ENCODE measurements at places on chromosomes 3 and 15.

DNA sequence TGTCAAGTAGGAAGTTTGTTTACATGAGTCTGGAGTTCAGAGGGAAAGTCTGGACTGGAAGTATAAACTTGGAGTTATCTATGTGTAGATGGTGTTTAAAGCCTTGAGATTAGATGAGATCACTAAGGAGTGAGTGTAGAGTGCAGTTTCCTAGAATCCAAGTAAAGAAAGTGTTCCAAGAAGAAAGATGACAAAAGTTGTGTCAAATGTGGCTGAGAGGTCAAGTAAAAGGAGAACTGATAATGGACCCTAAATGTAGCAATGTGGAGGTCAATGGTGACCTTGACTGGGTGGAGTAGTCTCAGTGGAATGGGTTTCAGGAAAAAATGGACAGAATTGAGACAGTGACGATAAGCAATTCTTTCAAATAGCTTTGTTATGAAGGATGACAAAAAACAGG is 39.9 kb upstream of the ULK4 start:
- DNase-seq: no peak

DNA sequence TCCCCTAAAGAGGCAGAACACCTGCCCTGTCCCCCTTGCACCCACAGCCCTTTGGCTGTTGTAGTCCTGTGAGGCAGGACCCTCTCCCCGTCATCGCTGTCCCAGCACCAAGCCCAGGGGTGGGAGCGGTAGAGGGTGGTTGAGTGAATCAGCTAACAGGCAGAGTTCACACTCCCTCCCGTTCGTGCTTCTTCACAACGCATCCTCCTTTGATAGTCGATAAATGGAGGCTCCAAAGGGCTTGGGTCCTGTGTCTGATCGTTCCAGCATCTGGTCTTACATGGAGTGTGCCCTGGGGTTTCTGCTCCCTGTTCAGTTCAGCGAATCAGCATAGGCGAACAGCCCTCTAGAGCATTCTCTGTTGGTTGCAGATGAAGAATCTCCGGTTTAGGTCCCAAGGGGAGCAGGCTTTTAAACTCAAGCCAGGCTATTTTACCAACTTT is 820 bp upstream of the HMCES start:
- no peak for DNase-seq

- peak; percentile 94 for DNase-seq
These were observed at the start of gene WDR5B for GRCh38 chr3:122415762-122416654. Gene WDR5B, minus strand, starts transcription at chr3:122416062. Its CDS starts 534 bp downstream, at chr3:122415528.

GRCh38 chr3:41137686-41138111 is 61.6 kb upstream of the CTNNB1 start:
- no peak for DNase-seq

GRCh38 chr15:31470756-31471155 is 144.1 kb downstream of the KLF13 start:
- DNase-seq: no peak

GRCh38 chr15:28003302-28004037 is 95.6 kb downstream of the OCA2 start:
- no peak for DNase-seq

DNA sequence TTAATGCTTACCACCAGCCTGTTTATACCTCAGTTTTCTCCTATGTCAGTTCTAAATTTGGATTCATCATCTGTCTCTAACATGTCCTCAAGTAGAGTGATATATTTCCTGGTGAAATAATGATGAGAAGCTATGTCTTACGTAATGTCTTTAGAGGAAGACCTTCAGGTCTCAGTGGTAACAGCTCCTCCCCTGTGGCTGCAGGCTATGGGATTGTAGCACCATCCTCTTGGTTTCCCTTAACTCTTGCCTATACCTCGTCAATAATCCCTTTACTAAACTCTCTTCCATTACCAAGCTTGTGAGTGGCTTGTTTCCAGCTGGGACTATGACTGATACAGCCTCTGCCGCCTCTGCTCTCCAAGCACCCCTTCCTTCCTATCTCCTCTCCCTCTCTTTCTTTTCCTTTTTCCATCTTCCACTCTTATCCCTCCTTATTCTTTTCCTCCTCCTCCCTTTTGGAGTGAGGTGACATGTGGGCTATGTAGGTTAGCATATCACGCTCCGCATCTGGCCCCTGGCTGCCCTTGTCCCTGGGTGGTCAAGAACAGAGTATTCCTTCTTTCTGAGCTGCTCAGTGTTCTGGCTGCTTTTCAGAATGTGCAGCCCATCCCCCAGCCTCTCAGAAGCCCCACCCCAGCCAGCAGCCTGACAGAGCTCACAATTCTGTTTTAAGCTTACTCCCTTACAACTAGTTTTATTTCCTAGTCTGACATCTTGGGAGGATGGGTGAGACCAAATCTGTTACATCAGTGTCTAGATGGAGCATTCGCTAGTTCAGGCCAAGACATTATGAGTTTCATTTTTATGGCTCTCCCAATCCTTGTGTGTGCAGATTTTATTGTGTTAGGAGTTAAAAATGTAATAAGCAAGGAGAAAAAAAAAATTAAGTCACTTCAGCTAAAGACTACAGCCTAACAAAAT is 75.0 kb upstream of the RNU6-1 start:
- DNase-seq: no peak

DNA sequence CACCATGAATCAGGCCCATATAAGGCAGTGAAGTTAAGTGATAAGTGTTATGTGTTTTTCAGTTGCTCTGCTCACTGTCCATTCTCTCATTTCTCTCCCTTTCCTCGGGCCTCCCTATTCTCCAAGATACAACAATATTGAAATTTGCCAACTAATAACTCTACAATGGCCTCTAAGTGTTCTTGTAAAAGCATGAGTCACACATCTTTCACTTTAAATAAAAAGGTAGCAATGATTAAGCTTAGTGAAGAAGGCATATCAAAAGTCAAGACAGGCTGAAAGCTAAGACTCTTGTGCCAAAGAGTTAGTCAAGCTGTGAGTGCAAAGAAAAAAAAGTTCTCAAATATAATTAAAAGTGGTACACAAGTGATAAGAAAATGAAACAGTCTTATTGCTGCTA is 675.4 kb downstream of the OTOL1 start:
- DNase-seq: no peak

DNA sequence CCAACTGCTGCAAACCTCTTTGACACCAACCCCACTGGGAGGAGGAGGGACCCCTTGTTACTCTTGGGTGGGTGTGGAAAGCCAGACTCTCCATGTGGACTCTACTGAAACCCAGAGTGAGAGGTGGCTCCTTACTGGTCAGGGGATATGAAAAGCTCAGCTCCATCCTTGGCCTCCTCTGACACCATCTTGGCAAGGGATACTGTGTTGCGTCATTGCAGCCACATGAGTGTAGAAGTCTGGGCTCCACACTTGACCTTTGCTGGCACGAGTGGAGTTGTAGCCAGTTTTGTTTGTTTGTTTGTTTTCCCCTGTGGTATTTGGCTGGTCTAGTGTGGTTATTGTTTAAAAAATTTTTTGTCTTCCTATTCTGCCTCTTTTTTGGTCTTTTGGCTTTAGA is 289.1 kb downstream of the GAP43 start:
- DNase-seq: no peak

- DNase-seq: no peak
These were observed 481.2 kb downstream of the FOXP1 start for GRCh38 chr3:71102111-71102983.

GRCh38 chr3:160455846-160456245 is 6.3 kb upstream of the TRIM59 start:
- DNase-seq: no peak

GRCh38 chr3:115727135-115727534 is 103.8 kb downstream of the GAP43 start:
- DNase-seq: no peak

- no peak for DNase-seq
These were observed 118.3 kb upstream of the MRPS22 start for GRCh38 chr3:139225548-139225947.

GRCh38 chr15:83764201-83764838 is 110.4 kb downstream of the ADAMTSL3 start:
- no peak for DNase-seq

DNA sequence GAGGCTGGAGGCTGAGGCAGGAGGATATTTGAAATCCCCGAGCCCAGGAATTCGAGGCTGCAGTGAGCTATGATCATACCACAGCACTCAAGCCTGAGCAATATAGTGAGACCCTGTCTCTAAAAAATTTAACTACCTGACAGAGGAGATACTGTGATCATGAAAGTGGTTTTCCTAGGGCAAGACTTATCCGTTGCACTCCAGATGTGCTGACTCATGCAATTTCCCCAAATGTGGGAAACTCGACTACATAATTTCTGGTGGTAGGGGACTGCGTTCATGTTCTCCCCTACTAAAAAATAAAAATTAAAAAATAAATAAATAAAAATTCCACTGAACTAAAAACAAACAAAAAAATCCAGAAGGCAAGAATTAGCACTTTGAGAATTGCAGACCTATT is 271.7 kb downstream of the SHQ1 start:
- no peak for DNase-seq

- no peak for DNase-seq
These were observed 25.7 kb upstream of the APH1B start for GRCh38 chr15:63251701-63252100.

DNA sequence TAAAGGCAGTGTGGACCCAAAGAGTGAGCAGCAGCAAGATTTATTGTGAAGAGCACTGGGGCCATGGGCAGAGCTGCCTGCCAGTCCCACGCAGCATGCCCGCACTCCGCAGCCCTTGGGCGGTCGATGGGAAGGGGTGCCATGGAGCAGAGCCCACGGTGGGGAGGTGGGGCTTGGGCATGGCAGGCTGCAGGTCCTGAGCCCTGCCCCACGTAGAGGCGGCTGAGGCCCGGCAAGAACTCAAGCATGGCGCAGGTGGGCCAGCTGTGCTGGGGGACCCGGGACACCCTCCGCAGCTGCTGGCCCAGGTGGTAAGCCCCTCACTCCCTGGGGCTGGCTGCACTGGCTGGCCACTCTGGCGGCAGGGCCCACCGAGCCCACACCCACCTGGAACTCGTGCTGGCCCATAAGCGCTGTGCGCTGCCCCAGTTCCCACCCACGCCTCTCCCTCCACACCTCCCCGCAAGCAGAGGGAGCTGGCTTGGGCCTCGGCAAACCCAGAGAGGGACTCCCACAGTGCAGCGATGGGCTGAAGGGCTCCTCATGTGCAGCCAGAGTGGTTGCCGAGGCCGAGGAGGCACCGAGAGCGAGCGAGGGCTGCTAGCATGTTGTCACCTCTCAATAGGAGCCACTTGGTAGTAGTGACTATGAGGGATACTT is 1218.8 kb upstream of the EPHA6 start:
- no peak for DNase-seq

- DNase-seq: no peak
These were observed 671.7 kb upstream of the ROBO1 start for GRCh38 chr3:80439490-80439889.

- peak; percentile 11 for DNase-seq
These were observed 193.6 kb downstream of the UACA start for GRCh38 chr15:70569714-70570231.

DNA sequence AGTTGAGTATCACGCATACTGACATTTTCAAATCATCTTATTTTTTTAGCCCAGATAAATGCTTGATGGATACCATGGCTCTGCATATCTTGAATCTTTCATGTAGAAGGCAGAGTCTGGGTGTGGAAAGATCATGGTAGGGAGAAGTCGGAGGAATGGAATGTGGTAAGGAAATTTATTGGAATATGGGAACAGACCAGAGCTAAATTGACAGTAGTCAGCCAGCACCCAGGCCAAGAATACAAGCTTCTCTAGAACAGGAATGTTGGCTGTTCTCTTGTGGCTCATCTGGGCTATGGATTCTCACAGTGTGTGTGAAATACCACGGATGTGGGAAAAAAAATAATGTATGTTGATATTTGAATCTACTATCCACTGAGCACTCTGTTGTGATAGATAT is 305.7 kb upstream of the COL8A1 start:
- no peak for DNase-seq

GRCh38 chr3:14616606-14617507 is 34.7 kb upstream of the CCDC174 start:
- DNase-seq: no peak

- no peak for DNase-seq
These were observed 34.1 kb downstream of the LINGO1 start for GRCh38 chr15:77598644-77599043.

DNA sequence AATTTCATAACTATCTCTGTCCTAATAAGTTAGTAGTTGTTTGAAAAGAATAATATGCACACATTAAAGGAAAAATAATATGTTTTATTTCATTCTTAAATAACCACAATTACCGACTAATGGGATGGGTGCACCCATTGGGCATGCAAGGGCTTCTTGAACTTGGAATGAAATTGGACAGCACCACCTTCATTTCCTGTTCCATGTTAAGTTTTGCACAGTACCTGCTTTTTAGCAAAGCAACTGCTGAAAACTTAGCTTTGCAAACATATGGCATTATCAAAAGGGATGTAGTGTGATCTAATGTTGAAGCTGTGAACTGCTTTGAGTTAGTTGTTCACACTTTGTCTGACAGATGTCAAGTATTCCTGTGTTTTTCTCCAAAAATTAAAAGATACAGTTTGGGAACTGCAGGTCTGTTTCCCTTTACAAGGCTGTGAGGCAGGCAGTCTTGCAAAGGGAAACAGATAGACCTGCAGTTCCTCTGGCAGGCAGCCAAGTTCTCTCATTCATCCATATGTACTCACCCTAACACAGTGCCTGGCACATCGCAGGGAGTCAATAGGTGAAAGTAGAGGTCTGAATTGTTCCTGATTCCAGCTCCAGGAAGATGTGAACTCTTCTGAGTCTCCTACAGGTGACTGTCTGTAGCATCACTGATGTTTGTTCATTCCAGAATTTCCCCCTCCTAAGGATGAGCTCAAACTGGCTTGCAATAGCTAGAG is 64.3 kb upstream of the GOLGA8B start:
- DNase-seq: no peak

- DNase-seq: peak; percentile 50
These were observed 31.0 kb downstream of the POC1A start for GRCh38 chr3:52123106-52123725.

GRCh38 chr3:151362751-151363174 is 21.8 kb downstream of the P2RY12 start:
- no peak for DNase-seq

DNA sequence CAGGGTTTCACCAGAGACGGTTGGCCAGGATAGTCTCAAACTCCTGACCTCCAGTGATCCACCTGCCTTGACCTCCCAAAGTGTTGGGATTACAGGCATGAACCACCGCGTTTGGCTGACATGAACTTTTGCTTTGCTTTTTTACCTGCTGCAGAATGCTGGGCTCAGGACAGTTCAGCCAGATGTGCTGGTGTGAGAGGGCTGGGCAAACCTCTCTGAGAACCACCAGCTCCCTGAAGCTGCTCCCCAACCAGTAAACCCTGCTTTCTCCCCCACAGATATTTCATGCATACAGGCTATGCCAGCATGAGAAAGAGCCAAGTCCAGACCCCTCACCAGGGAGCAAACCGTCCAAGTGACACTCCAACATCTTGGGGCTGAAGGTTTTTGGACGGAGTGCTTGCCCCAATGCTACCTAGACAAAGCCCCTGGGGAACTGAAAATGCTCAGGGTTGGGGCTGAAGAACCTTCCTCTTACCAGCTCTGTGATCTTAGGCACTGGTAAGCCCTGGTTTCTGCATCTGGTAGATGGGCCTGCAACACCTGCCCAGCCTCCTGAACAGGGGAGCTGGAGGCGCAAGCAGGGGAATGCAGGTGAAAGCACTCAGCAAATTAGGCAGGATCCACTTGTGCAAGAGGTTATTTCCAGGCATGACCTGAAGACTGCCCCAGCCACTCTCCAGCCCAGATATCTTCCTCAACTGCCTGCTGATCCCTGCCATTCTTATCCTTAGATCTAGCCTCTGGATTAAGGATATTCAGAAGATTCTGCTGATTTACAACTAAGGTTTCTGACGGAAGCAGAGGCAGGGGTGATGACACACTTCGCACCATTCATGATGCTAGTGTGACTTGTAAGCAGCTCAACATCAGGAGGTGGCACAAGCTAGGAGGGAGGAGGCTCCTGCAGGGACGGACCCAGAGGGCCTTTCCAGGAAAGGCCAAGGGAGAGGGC is 78.8 kb downstream of the TLE3 start:
- DNase-seq: no peak

Data from stimulated activated CD8-positive, alpha-beta memory T cell treated with anti-CD3 and anti-CD28 coated beads, Interleukin-15, amount 100 ng/mL, for 48 hours (primary cell).